ENCODE measurements at places on chromosomes 5 and 9.

DNA sequence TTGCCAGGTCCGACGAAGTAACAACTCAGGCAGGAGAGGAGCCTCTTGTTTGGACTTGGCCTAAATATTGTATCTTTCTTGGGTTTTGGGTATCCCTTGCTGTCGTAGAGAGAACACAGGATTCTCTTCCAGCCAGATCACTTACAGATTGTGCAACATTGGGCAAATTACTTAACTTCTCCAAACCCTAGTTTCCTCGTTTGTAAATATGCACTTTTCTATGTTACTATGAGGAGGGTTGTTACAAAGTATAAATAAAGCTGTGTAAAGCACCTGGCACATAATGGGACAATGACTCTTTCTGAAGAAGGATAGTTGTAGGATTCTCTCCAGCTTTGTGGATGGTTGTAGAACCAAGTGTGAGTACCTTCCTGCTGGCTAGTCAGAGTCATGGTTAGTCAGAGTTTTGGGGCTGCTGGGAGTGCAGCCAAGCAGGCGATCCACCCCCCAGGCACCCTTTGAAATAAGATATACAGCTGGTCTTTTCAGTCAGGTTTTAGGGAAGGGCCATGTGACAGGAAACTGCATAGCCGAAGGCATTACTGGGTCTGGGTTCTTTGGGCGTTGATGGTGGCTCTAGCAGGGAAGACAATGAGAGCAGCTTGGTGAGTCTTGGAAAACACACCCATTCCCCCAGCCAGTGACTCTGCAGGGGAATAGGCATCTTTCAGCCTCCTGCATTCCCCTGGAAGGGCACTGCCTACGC, 49.9 kb upstream of the GDNF start:
- DNase-seq: no peak

DNA sequence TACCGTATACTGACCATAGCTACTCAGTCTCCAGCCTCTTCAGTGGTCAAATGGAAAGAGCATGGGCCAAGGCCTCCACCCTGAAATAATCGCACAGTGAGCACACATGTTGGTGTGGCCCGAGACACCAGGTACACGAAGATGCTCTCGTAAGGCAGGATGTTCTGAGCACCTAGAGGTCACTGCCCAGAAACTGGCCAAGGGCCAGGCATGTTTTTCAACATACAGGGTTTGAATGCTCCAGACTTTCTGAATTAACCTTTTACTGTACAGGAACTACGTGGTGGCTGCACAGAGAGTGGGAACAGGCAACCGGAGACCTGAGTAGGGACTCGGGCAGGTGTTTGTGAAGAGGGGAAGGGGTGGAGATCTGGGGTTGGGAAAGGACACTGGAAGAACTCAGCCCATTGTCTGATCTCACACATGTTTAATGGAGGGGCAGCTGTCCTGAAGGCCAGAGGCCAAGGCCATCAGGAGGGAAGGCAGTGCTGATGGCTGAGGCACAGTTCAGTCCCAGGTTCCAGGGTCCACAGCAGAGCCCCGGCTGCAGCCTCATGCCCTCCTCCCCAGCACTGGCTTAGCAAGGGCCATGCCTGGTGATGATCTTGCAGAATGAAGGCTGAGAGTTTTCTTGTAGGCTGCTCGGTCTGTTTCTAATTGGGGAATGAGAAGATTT, 48.5 kb upstream of the ANKRD18A start:
- DNase-seq: no peak

GRCh38 chr5:32504989-32505596, 60.6 kb upstream of the ZFR start:
- DNase-seq: peak; percentile 86

DNA sequence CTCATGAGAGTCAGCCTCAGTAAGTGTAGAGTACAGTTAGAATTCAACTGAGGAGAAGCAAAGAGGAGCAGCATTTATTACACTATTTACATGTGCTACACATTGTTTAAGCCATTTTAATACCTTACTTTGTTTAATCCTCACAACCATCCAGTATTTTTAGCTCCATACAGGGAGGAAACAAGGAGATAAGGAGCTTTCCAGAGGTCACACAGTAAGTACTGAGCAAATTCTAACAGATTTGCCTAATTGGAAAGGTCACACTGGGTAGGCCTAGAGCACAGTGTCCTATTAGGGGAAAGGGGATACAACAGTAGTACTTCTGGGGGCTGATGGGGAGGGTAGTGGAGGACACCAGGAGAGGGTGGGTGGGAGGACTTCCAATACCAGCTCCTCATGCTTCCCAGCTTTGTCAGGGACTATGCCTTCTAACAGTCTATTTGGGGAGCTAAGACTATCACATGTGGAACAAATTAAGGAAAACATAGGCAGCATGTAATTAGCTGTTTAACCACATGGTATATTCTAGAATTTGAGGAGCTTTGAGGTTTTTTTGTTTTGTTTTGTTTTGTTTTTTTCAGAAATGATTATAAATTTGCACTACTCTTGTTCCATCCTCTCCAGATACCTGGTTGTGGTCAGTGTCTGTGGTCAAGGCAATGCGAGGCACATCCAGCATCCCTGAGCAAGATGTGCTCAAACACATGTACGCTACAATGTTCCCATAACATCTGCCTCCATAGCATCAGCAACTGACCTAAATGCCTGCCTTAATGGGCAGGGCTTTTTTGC, 96.0 kb upstream of the SLC12A2 start:
- no peak for DNase-seq

- no peak for DNase-seq
Measured at GRCh38 chr5:76386360-76386759, 16.7 kb upstream of the IQGAP2 start.

GRCh38 chr9:20320921-20321320, 301.4 kb downstream of the MLLT3 start:
- DNase-seq: no peak

GRCh38 chr5:152358861-152359568, 46.1 kb downstream of the NMUR2 start:
- no peak for DNase-seq

DNA sequence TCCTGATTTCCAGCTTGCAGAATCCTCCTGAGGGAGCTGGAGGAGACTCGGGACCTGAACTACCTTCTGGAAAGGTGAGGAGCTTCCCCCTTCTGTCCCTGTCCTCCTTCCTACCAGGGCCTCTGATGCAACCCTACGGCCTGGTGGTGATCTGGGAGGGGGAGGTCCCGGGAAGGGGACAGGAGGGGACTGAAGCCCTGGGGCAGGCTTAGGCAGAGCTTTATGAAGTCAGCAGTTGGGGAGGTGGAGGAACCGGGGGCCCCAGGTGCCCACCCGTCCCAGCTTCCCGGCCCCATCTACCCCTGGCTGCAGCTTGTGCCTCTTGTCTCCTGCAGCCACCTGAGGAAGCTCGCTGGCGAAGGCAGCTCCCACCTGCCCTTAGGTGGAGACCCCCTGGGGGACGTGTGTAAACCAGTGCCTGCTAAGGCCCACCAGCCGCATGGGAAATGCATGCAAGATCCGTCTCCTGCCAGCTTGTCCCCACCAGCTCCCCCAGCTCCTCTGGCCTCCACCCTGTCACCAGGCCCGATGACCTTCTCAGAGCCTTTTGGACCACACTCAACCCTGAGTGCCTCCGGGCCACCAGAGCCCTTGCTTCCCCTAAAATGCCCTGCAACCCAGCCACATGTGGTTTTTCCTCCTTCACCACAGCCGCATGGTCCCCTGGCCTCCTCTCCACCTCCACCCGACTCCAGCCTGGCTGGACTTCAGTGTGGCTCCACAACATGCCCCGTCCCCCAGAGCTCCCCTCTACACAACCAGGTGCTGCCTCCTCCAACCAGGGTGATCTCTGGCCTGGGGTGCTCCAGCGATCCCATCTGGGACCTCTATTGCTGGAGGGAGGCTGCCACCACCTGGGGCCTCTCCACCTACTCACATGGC, 2.1 kb downstream of the SPATA31E1 start:
- no peak for DNase-seq

- no peak for DNase-seq
Measured at GRCh38 chr9:94630281-94630680, 9.0 kb downstream of the FBP1 start.

DNA sequence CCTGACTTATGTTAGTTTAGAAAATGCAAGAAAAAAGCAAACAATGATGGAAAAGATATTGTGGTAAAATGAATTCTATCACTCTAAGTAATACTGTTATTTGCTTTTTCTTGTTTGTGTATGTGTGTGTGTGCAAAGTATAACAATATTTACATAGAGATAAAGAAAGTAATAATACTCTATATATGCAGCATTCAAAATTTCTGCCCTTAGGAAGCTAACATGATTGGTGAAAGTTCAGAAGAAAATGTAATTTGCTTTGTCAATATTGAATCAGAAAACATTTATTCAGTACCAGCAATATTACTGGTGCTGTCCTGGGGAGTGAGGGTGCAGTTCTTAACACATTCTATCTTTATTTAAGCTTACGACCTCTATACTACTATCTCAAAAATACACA, 12.9 kb upstream of the PRDM9 start:
- no peak for DNase-seq

DNA sequence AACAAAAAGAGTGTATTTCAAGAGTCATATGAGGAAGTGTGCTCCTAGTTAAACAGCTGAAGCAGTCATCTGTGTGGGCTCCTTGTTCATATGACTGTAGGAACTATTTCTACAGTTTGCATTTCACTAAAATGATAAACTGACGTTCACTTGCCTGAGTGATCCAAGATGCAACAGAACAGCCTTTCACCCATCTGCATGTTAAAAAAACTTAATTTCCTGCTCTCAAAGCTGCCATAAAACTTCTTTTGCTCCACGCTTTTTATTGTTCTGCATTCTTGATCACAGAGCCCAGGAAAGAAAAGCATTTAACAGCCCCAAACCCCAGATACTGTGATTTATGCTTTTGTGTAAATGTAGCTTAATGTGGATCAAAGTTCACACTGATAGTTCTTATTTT, 43.9 kb downstream of the ZNF608 start:
- no peak for DNase-seq

- DNase-seq: no peak
Measured at GRCh38 chr9:708551-709432, 132.7 kb upstream of the DMRT1 start.

DNA sequence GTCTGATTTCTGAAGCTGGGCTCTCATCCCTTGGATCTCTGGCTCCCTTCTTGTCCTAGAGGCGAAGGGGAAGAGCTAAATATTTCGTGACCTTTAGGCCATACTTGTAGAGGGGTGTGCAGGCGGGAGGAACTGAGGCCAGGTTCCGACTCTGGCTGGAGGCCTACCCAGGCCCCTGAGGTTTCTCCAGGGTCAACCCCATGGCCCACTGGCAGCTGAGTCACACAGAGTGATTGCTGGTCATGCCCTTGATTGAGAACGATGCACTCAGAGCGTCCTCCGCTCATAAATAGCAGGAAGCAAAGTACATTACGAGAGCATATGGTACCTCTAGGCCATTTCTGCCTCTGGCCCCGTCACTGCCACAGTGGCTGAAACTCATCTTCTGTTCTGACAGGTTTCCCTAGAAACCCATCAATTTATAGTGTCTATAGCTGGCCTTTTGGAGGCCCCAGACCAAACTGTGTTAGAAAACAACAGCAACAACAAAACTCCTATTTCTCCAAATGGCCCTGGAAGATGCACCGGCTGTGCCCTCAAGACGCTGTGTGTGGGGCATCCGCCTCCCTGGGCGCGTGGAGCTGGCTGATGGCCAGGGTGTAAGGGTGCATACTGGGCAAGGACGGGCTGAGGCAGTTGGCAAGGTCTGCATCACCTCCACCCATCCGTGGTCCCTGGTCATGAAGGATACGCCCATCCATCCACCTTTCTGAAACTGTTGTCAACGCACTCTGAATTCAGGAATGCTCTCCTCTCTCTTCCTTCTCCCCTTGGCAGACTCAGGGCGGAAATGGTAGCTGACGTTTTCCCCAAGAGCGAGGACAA, 32.9 kb upstream of the FCN1 start:
- no peak for DNase-seq

DNA sequence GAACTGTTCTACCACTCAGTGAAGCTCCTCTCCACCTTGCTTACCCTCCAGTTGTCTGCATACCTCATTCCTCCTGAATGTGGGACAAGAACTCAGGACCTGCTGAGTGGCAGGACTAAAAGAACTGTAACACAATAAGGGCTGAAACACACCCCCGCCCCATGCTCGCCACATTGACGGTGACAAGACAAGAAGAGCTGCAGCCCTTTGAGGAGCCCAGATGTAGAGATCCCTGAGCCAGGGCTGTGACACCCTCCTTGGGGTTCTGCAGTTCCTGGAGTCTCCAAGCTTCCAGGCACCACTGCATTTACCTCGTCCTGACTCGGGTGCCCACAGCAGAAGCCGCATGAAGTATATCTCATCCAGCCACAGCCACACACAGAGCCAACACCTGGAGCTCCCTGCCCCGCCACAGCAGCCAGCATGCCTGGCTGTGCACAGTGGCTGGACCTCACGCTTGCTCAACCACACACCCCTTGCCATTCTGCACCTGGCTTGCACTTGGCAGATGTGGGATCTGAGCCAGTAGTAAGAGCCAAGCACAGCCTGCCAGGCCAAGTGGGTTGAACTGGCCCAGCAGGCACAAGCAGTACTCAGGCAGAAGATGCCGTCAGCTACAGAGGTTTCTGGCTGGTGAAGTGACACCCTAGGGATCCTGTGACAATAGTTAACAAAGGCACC, 166.1 kb downstream of the RNF180 start:
- no peak for DNase-seq

DNA sequence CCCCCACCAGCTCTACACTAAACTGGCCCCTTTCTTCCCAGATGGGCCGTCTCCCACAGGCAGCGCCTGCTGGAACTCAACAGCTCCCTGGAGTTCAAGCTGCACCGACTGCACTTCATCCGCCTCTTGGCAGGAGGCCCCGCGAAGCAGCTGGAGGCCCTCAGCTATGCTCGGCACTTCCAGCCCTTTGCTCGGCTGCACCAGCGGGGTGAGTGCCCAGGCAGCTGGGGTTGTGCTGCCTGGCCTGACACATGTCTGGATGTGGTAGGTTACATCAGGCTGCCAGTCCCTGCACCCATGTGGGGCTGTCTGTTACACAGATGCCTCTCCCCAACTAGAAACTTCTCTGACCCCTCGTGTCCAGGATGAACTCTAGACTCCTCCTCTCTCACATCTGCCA, 9.8 kb downstream of the NHP2 start:
- DNase-seq: no peak

DNA sequence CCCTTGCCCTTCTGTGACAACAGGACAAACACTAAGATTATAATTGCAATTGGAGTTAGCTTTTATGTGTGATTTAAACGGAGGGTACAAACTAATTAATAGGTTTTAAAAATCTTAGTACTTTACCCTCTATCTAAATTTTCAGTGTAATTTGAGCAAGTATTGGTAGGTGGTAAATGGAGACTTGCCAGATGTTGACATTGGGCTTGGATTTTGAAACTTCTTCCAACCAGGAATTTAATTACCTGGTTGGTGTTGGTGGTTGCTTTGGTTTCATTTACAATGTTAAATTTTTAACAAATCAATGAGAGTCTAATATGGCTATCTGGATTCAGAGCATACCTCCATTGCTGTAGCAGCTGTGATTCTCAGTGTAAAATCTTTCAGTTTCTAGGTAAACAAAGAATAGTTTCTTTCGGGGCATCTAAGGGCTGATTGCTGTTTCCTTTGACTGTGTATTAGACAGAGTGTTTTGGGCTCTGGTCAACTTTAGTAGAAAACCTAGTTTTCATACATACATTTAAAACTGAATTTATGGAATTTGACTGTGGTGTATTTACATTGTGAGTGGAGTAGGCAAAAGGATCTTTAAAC, 1.9 kb downstream of the DAPK1 start:
- DNase-seq: no peak

GRCh38 chr9:85178474-85178873, 508.9 kb downstream of the NTRK2 start:
- no peak for DNase-seq
